ENCODE measurements at places on chromosomes 7 and 10.

DNA sequence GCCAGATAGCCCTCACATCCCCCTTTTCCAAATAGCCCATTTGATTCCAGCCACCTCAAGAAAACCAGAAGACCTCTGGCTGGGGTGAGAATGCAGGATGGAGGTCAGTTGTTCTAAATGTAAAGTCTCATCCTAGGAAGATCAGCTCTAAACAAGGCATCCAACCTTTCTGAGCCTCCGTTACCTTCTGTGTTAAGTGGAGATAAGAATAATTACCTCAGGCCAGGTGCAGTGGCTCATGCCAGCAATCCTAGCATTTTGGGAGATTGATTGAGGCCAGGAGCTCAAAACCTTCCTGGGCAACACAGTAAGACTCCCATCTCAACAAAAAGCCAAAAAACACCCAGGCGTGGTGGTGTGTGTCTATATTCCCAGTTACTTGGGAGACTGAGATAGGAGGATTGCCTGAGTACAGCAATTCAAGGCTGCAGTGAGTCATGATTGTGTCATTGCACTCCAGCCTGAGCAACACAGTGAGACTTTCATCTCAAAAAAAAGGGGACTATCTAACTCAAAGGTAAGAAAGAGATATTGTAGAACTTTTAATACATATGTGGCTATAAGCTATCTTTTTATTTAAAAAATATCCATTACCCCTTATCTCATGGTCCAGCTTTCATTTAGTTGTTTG lies 43.5 kb downstream of the PRTFDC1 start:
- no peak for DNase-seq

- DNase-seq, result no peak
These were observed 17.1 kb upstream of the STK17A start for GRCh38 chr7:43565786-43566185.

GRCh38 chr7:92991190-92991589 lies 126.6 kb downstream of the SAMD9 start:
- DNase-seq, result no peak

DNA sequence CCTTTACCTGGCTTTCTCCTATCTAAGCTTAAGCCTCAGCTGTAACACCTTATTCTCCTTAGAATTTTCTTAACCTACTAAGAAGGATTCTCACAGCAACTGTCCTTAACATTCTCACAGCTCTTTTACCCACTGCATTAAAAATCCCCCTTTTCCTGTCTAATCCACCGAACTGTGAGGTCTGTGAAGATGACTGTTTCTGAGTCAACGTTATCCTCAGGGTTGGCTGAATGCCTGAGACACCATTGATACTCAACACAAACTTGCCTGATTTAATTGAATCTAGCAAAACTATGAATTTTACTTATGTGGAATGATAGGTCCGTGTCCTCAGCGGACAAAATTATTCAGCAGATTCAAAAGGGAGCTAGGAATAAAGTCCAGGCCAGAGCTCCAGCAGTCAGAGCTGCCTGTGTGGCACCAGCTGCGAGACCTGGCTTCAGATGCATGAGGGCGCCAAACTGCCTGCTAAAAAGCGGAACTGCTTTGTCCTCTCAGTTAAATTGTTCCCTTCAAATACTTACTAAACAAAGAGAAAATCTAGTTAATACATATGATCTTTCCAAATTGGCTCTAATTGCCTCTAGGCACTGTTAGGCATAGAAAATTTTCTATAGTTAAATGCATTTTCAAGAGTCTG lies 33.4 kb upstream of the VWDE start:
- no peak for DNase-seq

DNA sequence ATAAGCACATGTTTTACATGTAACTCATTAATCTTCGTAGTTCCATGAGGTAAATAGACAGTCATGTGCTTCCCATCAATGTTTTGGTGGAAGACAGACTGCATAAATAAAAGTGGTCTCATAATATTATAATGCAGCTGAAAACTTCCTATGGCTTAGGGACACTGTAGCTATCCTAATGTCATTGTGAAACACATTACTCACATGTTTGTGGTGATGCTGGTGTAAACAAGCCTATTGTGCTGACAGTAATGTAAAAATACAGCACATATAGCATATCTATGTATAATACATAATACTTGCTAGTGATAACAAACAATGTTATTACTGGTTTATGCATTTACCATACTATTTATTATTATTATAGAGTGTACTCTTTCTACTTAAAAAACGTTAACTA lies 37.2 kb upstream of the PLXDC2 start:
- no peak for DNase-seq

GRCh38 chr10:1272079-1272776 lies 216.0 kb downstream of the WDR37 start:
- DNase-seq, result no peak

GRCh38 chr10:117458571-117458970 lies 83.3 kb upstream of the PDZD8 start:
- DNase-seq, result no peak

DNA sequence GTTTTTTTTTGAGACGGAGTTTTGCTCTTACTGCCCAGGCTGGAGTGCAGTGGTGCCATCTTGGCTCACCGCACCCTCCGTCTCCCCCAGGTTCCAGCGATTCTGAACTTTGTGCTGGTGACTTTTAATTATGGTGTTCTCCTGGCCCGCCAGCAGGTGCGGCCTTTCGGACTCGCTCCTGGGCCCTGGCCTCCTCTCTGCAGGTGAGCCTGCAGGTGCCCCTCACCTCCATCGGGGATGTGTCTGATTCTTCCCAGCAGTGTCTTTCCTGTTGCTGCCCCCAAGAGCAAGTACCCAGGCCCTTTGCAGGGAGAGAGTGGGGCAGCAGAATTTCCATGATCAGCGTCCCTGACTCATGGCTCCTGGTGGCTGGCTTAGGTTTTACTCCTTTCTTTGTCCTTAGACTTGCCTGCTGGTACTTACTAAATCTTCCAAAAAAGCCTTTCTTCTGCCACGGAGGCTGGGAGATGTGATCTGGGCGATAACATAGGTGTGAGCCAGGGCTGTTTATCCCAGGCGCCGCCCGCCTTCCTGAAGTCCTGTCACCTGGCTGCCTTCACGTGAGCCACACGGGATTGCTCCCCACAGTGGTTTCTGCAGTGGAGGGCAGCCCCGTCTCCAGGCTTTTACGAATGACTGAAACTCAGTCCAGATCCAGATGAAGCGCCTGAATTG lies 10.7 kb downstream of the WIPI2 start:
- no peak for DNase-seq

DNA sequence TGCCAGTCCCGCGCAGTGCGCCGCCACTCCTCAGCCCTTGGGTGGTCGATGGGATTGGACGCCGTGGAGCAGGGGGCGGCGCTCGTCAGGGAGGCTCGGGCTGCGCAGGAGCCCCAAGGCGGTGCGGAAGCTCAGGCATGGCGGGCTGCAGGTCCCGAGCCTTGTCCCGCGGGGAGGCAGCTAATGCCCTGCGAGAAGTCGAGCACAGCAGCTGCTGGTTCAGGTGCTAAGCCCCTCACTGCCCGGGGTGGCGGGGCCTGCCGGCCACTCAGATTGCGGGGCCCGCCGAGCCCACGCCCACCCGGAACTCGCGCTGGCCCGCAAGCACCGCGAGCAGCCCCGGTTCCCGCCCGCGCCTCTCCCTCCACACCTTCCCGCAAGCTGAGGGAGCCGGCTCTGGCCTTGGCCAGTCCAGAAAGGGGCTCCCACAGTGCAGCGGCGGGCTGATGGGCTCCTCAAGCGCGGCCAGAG lies 14.4 kb upstream of the WASL start:
- DNase-seq, result no peak

DNA sequence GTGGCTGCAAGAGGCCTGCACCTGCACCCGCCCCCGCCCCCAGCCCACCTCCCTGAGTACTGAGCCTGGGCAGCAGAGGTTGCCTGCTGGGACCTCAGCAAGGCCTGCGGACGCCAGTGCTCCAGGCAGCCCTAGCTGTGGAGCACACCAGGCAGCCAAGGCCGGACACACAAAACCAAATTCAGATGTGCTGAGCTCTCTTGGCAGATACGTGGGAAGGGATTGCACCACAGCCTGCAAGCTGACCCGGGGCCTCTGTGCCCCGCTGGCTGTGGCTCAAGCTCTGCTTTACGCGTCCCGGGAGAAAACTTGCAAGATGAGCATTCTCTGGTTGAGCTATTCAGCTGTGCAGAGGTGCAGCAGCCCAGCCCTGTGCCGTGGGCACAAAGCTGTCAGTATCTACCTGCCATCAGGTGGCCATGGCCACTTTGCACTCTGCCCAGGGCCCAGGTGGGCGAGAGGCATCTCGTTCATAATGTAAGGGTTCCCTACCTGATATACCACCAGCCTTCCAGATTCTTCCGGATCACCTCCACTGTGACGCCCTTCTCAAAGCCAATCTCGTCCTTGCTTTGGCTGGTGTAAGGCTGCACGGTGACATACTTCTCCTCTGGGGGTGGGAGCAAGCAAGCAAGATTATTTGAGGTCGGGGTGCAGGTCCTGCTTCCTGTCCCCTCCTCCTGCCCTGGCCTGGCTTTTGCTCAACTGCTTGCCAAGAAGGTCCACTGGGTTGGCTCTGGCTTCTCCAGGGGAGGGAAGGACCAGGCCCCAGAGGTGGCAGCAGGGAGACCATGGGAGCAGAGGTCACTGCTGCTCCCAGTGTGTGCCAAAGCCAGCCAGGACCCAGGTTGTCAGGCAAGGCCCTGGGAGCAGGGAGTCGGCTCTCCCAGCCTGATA lies 123.4 kb downstream of the NEURL1 start:
- DNase-seq, result no peak

GRCh38 chr7:66921396-66921917 lies 432 bp downstream of the TMEM248 start:
- DNase-seq, result no peak

- DNase-seq, result no peak
These were observed 33.8 kb upstream of the ATXN7L1 start for GRCh38 chr7:105910172-105910571.

DNA sequence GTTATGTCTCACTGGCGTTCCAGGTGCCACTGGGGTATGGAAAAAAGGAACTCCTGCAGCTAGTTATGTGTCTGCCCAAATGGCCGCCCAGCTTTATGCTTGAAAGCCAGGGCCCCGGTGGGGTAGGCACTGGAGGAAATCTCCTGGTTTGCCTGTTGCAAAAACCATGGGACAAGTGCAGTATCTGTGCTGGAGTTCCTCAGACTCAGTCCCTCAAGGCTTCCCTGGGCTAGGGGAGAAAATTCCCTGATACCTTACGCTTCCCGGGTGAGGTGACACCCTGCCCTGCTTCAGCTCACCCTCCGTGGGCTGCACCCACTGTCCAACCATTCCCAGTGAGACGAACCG lies 90.3 kb upstream of the CDK6 start:
- no peak for DNase-seq

DNA sequence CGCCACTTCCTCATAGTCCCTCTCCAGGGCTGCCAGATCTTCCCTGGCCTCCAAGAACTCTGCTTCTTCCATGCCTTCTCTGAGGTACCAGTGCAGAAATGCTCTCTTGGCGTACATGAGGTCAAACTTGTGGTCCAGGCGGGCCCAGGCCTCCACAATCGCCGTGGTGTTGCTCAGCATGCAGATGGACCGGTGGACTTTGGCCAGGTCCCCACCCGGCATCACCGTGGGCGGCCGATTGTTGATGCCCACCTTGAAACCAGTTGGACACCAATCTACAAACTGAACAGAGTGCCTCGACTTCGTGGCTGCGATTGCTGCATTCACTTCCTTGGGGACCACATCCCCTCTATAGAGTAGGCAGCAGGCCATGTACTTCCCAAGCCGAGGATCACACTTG lies 11.1 kb downstream of the TUBAL3 start:
- DNase-seq, result no peak

GRCh38 chr10:29344073-29344820 lies 55.4 kb downstream of the LYZL1 start:
- DNase-seq, result no peak

DNA sequence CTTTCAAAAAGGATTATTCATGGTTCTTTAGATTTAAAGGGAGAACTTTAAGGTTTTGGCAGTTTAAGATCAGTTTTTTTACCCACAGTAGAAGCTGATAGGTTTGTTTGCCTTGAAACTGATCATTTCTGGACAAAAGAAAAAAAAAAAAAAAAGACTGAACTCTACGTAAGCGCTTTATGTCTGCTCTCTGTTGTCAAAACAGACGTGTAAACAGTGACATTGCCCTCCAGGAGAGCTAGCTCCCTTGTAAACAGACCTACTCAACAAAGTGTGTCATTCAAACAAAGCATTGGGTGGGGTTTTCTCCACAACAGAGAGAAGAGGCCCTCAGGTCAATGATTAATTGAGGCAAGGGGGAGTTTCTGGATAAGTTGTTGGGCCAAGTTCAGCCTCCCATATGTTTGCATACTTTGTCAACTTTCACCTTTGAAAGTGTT lies 568.1 kb upstream of the LRRN3 start:
- no peak for DNase-seq

- no peak for DNase-seq
These were observed 140.5 kb downstream of the LRRC4 start for GRCh38 chr7:127890726-127891125.

- no peak for DNase-seq
These were observed 634.2 kb downstream of the ANKRD7 start for GRCh38 chr7:118858651-118859149.

- no peak for DNase-seq
These were observed 2.5 kb upstream of the KCNH2 start for GRCh38 chr7:150980663-150981062.

DNA sequence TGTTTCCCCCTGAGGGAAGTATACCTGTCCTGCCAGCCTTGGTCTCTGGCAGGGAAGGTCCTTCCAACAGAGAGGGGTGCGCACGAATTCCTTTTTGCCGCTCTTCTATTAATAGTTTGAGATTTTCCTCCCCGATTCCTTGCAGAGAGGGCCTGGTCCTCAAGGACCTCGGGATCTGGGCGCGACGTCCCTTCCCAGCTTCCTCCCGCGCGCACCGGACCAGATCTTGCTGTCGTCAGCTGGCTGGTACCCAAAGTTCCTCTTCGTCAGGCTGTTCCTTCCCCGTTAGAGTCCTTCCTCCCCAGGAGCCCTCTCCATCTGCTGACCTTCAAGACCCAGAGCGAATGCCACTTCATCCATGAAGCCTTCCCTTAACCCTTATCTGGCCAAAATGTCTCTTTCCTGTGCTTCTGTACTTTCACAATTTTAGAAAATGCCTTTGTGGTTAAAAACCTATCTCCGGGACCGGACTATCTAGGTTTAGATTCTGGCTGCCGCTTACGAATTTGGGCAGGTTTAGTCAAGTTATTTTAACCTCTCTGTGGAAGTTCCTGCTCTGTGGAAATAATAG lies 851 bp upstream of the GOT1 start:
- peak; percentile 6 for DNase-seq

GRCh38 chr10:80443531-80443974 lies 10.6 kb upstream of the TSPAN14 start:
- DNase-seq, result no peak

GRCh38 chr7:100972002-100972347 lies 2.6 kb downstream of the MUC12 start:
- no peak for DNase-seq

GRCh38 chr7:151726652-151727578 lies 150.0 kb downstream of the PRKAG2 start:
- DNase-seq, result no peak

- DNase-seq, result no peak
These were observed 428.4 kb downstream of the ARL4A start for GRCh38 chr7:13115855-13116254.

DNA sequence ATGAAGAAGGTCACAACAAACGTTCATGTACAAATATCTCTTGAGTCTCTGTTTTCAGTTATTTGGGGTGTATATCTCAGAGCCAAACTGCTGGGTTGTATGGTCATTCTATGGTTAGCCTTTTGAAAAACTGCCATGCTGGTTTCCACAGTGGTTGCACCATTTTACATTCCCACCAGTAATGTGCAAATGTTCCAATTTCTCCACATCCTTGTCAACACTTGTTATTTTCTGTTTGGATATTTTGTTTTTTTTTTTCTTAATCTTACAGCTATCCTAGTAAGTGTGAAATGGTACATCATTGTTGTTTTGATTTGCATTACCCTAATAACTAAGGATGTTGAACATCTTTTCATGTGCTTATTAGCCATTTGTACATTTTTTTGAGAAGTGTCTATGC lies 13.0 kb upstream of the C1GALT1 start:
- no peak for DNase-seq
